ENCODE measurements at places on chromosomes 11 and 22.

- no peak for DNase-seq
Measured at GRCh38 chr11:63609971-63610580, 4.2 kb downstream of the PLAAT3 start.

- DNase-seq = peak; percentile 76
Measured at GRCh38 chr11:2794046-2794967, 91.3 kb downstream of the CDKN1C start.

DNA sequence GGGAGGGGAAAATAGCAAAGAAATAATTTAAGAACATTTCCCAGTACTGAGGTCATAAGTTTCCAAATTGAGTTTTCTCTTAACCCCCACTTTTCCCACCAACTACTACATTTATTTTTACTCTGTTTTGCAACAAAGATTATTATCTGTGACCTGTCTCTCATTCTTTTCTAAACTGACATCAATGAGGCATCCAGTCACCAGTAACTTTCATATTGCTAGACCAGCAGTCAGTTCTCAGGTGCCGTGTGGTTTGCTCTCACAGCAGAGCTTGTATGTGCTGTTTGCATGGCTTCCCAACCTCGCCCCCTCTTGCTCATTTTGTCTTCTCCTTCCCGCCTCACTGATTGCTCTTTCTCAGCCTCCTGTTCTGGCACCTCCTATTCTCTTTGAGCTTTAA, 1091.3 kb downstream of the TBC1D22A start:
- no peak for DNase-seq

DNA sequence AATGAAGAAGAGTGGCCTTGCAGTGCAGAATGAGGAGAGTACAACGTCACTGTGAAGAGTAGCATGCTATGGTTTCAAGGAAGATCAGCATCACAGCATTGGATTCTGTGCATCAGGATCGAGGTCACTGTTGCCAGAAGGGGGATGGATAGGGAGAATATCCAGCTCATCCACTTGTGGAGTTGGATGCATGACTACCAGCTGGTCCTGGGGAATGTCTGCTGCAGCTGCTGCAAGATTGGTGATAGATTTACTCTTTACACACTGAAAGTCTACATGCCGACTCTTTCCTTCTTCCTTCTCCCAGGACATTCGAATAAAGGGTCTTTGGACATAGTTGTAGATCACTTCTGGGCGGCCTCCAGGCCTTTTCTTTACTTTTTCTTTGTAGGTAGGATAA, 74.3 kb downstream of the BTBD10 start:
- DNase-seq = no peak

- peak; percentile 3 for DNase-seq
Measured at GRCh38 chr11:128776424-128777284, 82.8 kb downstream of the FLI1 start.

DNA sequence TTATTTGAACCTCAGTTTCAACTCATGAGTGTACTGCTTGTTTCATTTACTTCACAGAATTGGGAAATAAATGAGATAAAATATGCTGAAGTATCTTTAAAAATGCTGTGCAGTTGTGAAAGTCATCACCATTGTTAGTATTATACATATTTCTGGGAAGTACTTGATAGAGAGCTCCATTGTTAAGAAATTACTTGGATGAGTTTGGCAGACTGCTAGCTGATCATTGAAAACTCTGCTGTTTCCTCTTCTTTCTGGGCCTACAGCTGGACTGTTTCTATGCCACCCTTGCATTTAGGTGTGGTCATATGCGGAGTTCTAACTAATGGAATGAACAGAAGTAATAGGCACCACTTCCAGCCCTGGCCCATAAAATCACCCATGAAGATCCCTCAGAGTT, 10.0 kb downstream of the SIK2 start:
- DNase-seq = no peak

DNA sequence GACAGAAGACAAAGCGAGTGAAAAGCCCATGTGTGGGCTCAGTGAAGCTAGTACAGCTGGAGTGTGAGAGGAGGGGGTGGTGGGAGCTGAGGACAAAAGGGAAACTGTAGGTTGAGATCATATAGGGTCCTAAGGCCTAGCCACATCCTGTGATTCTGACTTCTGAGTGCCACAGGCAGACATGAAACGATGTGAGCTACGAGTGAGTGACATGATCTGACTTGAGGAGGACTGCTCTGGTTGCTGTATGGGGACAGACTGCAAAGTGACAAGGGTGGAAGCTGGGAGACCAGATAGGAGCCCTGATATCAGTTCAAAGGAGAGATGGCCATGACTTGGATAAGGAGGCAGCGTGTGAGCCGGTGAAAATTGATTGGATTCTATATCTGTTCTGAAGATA, 85.4 kb downstream of the MICAL2 start:
- DNase-seq = no peak
